ENCODE measurements at places on chromosomes 13 and 19. TPM values are rescaled to one million over a fixed set of nuclear protein-coding genes. Genes with fewer than 3 reads are reported as not detected.

The HSPB6 gene
- total RNA-seq = not detected

The GAPDHS gene
- not detected for total RNA-seq

The PGLYRP1 gene
- not detected for total RNA-seq

The ZNF792 gene
- 1.6 TPM for total RNA-seq

The LCP1 gene
- total RNA-seq = not detected

The FBXL3 gene
- 32.2 TPM for total RNA-seq

The LHB gene
- not detected for total RNA-seq

The SMIM17 gene
- 0.55 TPM for total RNA-seq

The KIR2DL1 gene
- not detected for total RNA-seq

The CCNA1 gene
- total RNA-seq = 2.1 TPM

The OLFM2 gene
- total RNA-seq = not detected

The N4BP2L1 gene
- 6.3 TPM for total RNA-seq

The EBI3 gene
- total RNA-seq = not detected

The ZNF225 gene
- total RNA-seq = 6.3 TPM

The ZNF541 gene
- not detected for total RNA-seq

The CD177 gene
- not detected for total RNA-seq

The CCDC106 gene
- total RNA-seq = 9.7 TPM
